ENCODE measurements at places on chromosomes 7 and 10. TPM values are rescaled to one million over a fixed set of nuclear protein-coding genes. Genes with fewer than 3 reads are reported as not detected.
A peak's percentile ranks its signal among the peaks of the same experiment; 100 is the strongest.

DNA sequence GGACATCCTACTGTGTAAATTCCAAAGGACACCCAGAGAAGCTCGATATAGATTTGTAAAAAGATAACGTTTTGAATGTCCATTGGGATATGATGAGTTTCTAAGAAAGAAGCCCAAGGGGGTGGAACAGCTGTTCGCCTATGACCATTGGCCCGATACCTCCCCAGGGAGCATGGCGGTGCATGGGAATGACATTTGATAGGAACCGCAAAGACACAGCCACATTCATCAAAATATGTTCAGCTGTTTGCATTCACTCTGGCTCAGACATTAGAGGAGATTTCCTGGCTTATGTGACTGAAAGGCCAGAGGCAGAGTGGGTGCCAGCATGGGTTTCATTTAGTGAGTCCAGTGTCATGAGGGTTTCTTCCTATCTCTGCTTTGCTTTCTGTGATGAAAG, 56.0 kb upstream of the BAIAP2L1 start:
- no peak overlapping the region for H3K4me3 ChIP-seq
- no peak for DNase-seq
- H3K27ac ChIP-seq: no peak overlapping the region
- H3K4me1 ChIP-seq: no peaks in the 10 kb centered on the region

GRCh38 chr7:67341153-67341768, 344.6 kb downstream of the TYW1 start:
- DNase-seq: no peak
- H3K4me3 ChIP-seq: no peak overlapping the region
- H3K36me3 ChIP-seq: peaks cover 18% of the 10 kb centered on the region
- H3K27me3 ChIP-seq: no peaks in the 10 kb centered on the region

- H3K4me3 ChIP-seq: no peak overlapping the region
- H3K4me1 ChIP-seq: no peaks in the 10 kb centered on the region
- no peaks in the 10 kb centered on the region for H3K36me3 ChIP-seq
- no peaks in the 10 kb centered on the region for H3K27me3 ChIP-seq
Observed at GRCh38 chr7:116193329-116194087, 16.8 kb upstream of the TES start.

DNA sequence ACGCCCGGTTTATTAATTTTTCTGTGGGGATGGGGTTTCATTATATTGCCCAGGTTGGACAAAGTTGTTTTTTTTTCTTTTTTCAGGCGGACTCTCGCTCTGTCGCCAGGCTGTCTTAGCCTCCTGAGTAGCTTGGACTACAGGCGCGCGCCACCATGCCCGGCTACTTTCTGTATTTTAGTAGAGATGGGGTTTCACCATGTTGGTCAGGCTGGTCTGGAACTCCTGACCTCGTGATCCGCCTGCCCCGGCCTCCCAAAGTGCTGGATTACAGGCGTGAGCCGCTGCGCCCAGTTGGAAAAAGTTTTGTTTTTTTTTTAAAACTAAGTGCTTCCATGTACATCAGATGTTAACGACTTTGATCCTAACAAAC, 542 bp upstream of the ZNF394 start:
- DNase-seq: no peak
- H3K27ac ChIP-seq: no peak overlapping the region
- peak overlapping the region; percentile 98 for H3K4me3 ChIP-seq
- peaks cover 21% of the 10 kb centered on the region for H3K36me3 ChIP-seq

DNA sequence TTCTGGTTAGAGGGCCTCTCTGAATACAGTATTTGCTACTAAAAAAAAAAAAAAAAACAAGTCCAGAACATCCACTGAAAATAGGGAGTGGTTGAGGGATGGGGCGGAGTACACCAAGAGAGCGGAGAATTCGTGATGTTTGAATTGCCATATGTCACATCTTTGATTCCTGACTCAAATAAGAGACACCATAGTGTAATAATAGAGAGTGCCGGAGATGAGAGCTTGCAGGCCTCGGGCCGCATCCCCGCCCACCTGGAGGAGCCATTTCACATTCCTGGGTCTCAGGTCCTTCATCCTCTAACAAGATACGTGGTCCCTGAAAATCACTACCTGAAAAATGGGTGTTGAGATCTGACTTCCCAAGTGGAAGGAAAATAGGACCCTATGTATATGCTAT, 46.8 kb downstream of the KIAA1549 start:
- no peaks in the 10 kb centered on the region for H3K27me3 ChIP-seq
- peaks cover 3% of the 10 kb centered on the region for H3K4me1 ChIP-seq
- H3K4me3 ChIP-seq: no peak overlapping the region
- H3K36me3 ChIP-seq: peaks cover 5% of the 10 kb centered on the region

GRCh38 chr10:24706479-24707118, 17.1 kb downstream of the ARHGAP21 start:
- no peaks in the 10 kb centered on the region for H3K4me1 ChIP-seq
- no peaks in the 10 kb centered on the region for H3K36me3 ChIP-seq
- no peaks in the 10 kb centered on the region for H3K27me3 ChIP-seq
- no peak overlapping the region for H3K4me3 ChIP-seq
- no peak overlapping the region for H3K27ac ChIP-seq

- no peaks in the 10 kb centered on the region for H3K27me3 ChIP-seq
- H3K4me1 ChIP-seq: no peaks in the 10 kb centered on the region
- H3K36me3 ChIP-seq: no peaks in the 10 kb centered on the region
- DNase-seq: no peak
- no peak overlapping the region for H3K4me3 ChIP-seq
- no peak overlapping the region for H3K27ac ChIP-seq
Observed at GRCh38 chr7:53398566-53398965, 363.1 kb downstream of the POM121L12 start.

DNA sequence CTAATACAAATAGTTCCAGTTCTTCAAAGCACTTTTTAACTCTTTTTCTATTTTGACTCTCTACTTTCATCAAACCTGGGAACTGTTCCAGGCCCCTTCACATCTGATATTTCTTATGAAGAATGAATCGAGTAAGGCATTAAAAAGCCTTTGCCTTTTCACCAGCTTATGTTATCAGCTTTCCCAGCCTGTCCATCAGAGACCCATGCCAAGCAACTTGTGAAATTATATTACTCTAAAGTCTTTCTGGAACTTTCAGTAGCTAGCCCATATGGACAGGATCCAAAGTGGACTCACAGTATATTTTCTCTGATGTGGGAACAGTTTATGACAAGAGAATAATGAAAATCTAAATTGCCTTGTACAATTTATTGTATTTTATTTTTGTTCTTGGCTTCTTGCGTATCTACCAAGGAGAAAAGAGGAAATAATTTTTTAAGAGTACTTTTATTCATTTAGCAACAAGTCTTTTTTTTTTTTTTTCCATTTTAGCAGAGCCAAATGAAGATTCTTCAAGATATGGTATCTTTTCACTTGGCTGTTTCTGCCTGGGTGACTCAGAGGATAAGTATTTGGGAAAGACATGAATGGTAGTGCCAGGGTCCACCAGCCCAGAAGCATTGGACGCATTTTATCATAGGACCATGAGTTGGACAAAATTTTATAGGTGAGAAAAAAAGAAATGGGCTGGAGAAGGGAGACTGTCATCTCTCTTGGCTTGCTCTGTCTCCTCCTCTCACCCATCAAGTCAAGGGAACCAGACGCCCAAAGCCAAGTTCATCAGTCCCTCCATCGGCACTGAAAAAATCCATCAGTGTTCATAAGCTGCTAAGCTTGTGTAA, 195.8 kb upstream of the NEBL start:
- no peaks in the 10 kb centered on the region for H3K4me1 ChIP-seq
- DNase-seq: no peak
- no peak overlapping the region for H3K4me3 ChIP-seq
- H3K36me3 ChIP-seq: no peaks in the 10 kb centered on the region
- H3K27me3 ChIP-seq: no peaks in the 10 kb centered on the region
- no peak overlapping the region for H3K27ac ChIP-seq

- no peaks in the 10 kb centered on the region for H3K4me1 ChIP-seq
- H3K36me3 ChIP-seq: no peaks in the 10 kb centered on the region
- H3K27me3 ChIP-seq: no peaks in the 10 kb centered on the region
- H3K27ac ChIP-seq: no peak overlapping the region
Observed at GRCh38 chr10:128930515-128930914, 536.5 kb upstream of the MGMT start.

DNA sequence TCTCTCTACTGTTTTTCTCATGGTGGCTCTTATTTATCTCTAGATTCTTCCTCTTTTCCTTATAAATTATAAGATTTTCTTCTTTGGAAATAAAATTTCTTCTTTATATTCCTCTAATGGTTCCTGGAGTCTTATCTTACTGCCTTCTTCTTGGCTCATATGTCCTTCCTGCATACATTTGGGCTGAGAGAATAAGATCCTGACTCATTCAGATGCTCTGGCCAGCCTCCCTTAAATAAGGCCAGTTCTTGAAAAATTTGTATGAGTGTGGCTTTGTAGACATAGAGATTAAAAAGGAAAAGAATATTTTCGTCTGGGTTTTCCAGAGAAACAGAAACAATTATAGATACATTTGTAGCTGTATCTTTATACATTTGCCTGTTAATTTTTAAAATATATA, 411.3 kb downstream of the KIF20B start:
- H3K4me3 ChIP-seq: no peak overlapping the region
- H3K36me3 ChIP-seq: peaks cover 4% of the 10 kb centered on the region
- H3K27ac ChIP-seq: no peak overlapping the region
- H3K27me3 ChIP-seq: no peaks in the 10 kb centered on the region
- no peaks in the 10 kb centered on the region for H3K4me1 ChIP-seq
- no peak for DNase-seq

DNA sequence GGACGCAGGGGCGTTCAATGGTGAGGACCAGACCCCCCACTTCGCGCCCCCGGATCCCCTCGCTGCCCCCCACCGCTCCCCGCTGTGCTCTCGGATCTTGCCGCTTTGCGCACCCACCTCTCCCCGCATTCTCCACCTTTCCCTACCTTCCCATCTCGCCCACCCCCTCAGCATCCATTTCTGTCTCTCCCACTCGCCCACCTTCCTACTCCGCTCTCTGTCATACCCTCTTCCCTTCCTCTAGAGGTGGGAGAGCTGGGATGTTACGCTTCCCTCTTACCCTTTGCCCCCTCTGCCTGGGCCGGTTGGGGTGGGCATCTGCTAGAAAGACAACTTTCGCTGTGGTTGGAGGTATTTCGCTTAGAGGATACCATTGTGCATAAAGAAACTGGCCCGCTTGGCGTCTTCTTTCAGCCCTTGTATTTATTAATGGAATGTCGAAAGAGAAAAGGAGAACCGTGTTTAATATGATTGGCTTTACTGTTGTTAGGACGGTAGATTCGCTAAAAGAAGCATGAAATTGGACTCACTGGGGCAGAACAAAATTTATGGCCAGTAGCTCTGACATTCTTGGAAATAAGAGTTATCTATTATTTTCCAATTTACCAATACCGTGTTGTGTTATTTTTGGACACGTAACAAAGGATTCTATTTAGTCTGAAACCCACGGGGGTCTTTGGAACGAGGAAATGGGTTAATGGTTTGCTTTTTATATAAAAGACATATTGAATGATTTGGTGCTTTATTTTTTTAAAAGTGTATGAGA, 873 bp downstream of the PRKAR2B start:
- H3K4me3 ChIP-seq: peak overlapping the region; percentile 87
- no peak overlapping the region for H3K27ac ChIP-seq
- no peak for DNase-seq
- H3K36me3 ChIP-seq: no peaks in the 10 kb centered on the region
- no peaks in the 10 kb centered on the region for H3K27me3 ChIP-seq

DNA sequence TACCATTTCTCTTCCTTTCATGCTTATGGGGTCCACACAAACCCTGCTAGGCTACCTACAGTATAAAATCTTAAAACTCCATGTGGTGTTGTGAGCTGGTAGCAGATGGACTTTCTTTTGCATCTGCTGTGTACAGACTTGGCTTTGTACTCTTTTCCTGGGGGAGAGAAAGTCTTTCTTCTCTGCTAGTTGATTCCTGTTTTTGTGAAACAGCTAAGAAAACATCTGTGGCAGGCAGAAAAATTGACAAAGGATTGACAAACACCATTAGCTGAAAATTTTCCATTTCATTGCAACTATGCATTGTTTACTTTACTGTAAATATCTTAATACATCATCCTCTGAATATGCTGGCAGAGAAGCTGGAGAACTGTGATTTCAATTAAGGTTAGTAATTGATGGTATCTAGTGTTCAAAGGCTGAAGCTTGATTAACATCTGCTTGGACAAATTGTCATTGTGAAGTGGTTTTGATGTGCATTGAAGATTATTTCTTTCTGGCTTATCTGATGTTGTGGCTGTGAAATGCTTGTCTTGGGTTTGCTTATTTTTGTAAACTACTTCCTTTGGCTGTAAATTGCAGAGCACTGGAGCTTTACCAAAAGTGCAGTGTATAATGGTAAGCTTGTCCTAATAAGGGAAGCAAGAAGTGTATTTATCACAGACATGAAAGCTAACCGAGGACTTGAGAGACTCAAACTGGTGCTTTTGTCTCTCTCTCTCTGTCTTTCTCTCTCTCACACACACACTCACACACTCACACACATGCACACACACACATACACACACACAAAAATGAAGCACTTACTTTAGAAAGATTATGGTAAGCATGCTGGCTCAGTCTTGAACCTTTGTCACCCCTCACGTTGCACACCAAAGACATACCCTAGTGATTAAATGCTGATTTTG, at the start of gene FOXP2:
FOXP2 (plus strand) TSS at position 660 of the 908 bp plus-strand sequence. CDS start 11,697 bp downstream, outside the sequence.
- no peaks in the 10 kb centered on the region for H3K4me1 ChIP-seq
- no peak within 1 kb of the TSS for H3K4me3 ChIP-seq
- DNase-seq: no peak
- no peaks in the 10 kb centered on the region for H3K27me3 ChIP-seq
- H3K36me3 ChIP-seq: no peaks in the 10 kb centered on the region

- H3K4me1 ChIP-seq: no peaks in the 10 kb centered on the region
- DNase-seq: no peak
- no peak overlapping the region for H3K4me3 ChIP-seq
- H3K27me3 ChIP-seq: no peaks in the 10 kb centered on the region
Observed at GRCh38 chr10:69088801-69089501, 1.0 kb downstream of the SRGN start.

DNA sequence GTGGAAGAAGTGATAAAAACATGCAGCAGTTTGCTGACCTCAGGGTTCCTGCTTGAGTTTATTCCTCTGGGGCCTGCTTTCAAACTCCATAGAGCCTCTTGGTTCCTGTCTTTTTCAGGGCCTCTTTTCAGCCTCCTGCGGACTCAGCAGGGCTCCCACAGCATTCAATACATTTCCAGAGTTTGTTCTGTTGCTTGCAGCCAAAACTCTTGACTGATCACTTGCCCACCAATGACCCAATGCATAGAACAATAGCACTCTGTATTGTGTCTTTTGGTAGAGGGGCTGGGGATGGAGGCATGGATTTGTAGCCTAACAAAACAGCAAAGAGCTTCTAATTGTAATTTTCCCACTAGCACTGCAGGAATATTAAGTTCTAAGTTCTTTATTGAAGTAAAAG, 50.8 kb upstream of the CREB5 start:
- H3K36me3 ChIP-seq: peaks cover 11% of the 10 kb centered on the region
- H3K4me1 ChIP-seq: peaks cover 10% of the 10 kb centered on the region
- no peak overlapping the region for H3K27ac ChIP-seq
- no peaks in the 10 kb centered on the region for H3K27me3 ChIP-seq
- H3K4me3 ChIP-seq: no peak overlapping the region

Gene ZNF467
- total RNA-seq: 0.31 TPM

Gene CLIP2
- 22.5 TPM for total RNA-seq

Gene MYPN
- not detected for total RNA-seq

All from H9 (cell line).